ENCODE measurements at places on chromosomes 4 and X. TPM values are rescaled to one million over a fixed set of nuclear protein-coding genes. Genes with fewer than 3 reads are reported as not detected.

- DNase-seq, result peak; percentile 18
- no peak within 1 kb of the TSS for H3K27ac ChIP-seq
- H3K4me1 ChIP-seq, result peaks cover 11% of the 10 kb centered on the region
These were observed at the start of gene SMIM10 for GRCh38 chrX:134990801-134991481. Gene SMIM10, plus strand, starts transcription at chrX:134990991. Its CDS starts 105 bp downstream, at chrX:134991096.

DNA sequence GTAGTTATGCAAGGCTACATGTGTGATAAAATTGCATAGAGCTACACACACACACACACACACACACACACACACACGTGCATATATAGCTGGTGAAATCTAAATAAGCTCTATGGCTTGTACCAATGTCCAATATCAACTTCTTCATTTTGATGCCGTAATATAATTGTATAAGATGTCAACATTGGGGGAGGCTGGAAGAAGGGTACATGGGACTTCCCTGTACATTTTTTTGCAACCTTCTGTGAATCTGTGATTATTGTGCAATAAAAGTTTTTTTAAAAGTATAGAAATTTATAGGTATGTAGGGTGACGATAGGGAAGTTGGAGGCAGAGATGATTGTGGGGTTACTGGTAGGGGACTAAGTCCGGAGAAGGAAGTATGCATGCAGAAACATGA, 105.5 kb downstream of the HDAC8 start:
- peaks cover 3% of the 10 kb centered on the region for H3K4me1 ChIP-seq
- DNase-seq, result no peak
- H3K4me3 ChIP-seq, result no peak overlapping the region
- peaks cover 29% of the 10 kb centered on the region for H3K36me3 ChIP-seq
- H3K27me3 ChIP-seq, result no peaks in the 10 kb centered on the region

GRCh38 chr4:41939016-41939626, 3.9 kb downstream of the TMEM33 start:
- no peaks in the 10 kb centered on the region for H3K27me3 ChIP-seq
- no peak overlapping the region for H3K4me3 ChIP-seq
- peaks cover 2% of the 10 kb centered on the region for H3K36me3 ChIP-seq
- peaks cover 29% of the 10 kb centered on the region for H3K4me1 ChIP-seq
- no peak for DNase-seq

DNA sequence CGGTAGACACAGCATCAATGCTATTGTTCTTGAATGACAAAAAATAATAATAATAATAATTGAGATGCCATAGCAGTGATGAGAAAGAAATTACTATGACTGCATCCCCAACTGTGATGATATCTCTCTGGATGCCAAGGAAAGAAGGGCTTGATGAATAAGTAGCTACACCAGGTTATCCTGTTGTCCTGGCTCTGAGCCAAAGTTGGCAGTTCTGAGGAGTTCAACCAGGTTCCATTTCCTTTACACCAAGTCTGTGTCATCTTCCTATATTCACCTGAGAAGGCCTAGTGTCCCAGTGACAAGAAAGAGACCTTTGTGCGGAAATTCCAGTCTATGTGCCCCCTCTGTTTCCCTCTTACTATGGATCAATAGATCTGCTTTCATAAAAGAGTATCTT, 3.4 kb upstream of the MAML3 start:
- H3K4me1 ChIP-seq, result peaks cover 15% of the 10 kb centered on the region
- no peak overlapping the region for H3K27ac ChIP-seq
- no peak for DNase-seq
- no peaks in the 10 kb centered on the region for H3K27me3 ChIP-seq

Gene LCORL
- total RNA-seq, result 29.0 TPM

Gene SCD5
- total RNA-seq, result 40.7 TPM

Gene ADH1B
- total RNA-seq, result not detected
